Activated CD4-positive, alpha-beta T cell treated with anti-CD3 and anti-CD28 coated beads, Interleukin-2, amount 10 ng/mL, durations not matched to agents 7 days and 5 days (primary cell): ENCODE measurements at places on chromosomes 11 and 22. TPM values are rescaled to one million over a fixed set of nuclear protein-coding genes. Genes with fewer than 3 reads are reported as not detected.

Gene WEE1
- total RNA-seq: 64.2 TPM

Gene TMEM45B
- total RNA-seq: 0.84 TPM

Gene DEFB131B
- total RNA-seq: not detected

Gene APOA4
- total RNA-seq: not detected

Gene PICALM
- 89.4 TPM for total RNA-seq

Gene GRAMD1B
- 35.3 TPM for total RNA-seq

Gene NLRP6
- 5.5 TPM for total RNA-seq

Gene RFPL3
- total RNA-seq: not detected

Gene XPNPEP3
- total RNA-seq: 17.8 TPM

Gene ARSA
- 66.5 TPM for total RNA-seq

Gene HEPN1
- total RNA-seq: not detected
